Nephron progenitor cell (in vitro differentiated cells): ENCODE measurements at places on chromosomes 1 and 21.
A peak's percentile ranks its signal among the peaks of the same experiment; 100 is the strongest.

GRCh38 chr1:193105821-193106177, 585 bp upstream of the GLRX2 start:
- DNase-seq, result no peak

GRCh38 chr1:19957779-19958178, 21.6 kb downstream of the PLA2G2A start:
- no peak for DNase-seq

GRCh38 chr1:96554364-96554763, 167.2 kb upstream of the PTBP2 start:
- no peak for DNase-seq

- DNase-seq, result no peak
These were observed 74.8 kb downstream of the PLA2G4A start for GRCh38 chr1:186903374-186904136.

- no peak for DNase-seq
These were observed 23.5 kb downstream of the RSPH1 start for GRCh38 chr21:42472521-42472920.

DNA sequence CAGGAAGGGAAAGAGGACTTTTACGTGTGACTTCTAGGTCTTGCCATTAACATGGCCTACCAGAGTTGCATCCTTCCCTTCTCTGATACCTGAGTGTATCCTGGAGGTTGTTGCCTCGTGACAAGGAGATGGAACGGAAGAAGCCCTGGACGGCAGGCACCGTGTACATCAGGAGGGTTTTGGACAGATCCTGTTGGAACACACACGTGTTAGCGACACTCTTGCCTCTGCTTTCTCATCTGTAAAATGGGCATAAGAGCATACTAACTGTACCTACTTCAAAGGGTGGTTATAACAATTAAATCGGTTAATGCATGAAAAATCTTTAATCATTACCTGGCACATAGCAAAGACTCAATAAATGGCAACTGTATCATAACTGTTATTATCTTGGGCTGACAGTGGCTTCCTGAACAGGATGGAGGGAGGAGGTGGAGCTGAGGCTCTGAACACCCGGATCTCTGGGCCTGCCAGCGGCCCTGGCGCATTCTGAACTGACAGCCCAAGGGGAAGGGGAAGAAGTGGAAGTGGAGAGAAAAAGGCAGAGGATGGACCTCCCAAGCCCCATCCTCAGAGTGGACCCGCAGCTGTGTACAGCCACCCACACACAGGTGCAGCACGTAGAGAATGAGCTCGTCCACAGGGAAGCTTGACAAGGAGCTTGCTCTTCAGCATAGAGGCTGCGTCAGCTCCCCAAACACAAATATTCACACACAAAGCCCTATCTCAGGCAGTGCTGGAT, 30.2 kb upstream of the EXOSC10 start:
- DNase-seq, result no peak

DNA sequence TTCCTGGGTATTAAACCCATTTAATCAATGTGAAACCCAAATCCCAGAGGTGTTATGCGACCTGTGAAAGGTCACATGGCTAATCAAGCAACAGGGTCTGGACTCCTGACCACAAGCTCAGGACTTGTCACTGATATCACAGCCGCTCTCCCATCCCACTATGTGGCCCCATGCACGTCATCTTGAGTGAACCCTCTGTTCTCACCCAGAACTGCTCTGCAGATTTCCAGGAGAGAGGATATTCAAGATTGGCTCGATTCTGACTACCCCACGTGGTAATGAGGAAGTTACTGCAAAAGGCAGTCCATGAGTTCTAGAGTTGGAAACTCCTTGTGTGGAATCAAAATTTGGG, 173.5 kb upstream of the ETV3 start:
- no peak for DNase-seq

DNA sequence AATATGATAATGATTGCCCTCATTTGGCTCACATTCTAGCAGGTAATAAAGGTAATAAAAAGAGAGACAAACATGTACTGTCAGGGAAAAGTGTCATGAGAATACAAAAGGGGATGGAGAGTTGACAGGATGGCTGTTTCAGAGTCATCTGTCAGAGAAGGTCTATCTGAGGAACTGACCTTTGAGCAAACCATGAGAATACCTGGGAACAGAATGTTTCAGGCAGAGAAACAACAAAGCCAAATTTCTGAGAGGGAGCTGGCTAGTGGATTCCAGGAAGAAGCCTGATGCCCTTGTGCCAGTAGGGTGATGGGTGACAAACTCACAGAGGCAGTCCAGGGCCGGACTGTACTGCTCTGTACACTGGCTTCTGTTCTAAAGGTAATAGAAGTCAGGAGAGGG, 107.2 kb downstream of the C1orf21 start:
- no peak for DNase-seq

DNA sequence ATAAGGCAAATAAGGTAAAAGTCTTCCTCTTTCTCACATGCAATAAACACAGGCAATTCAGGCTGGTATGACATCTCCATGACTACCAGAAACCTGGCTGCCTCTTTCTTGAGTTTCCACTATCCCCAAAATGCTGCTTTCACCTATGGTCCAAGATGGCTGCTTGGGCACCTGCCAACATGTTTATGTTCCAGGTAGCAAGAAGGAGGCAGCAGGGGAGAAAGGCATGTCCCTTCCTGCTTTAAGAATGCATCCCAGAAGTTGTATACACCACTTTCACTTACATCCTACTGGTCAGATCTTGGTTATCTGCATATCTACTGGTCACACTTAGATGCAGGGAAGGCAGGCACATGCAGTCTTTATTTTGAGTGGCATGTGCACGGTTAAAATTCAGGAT, 19.4 kb upstream of the ACOT11 start:
- no peak for DNase-seq

- no peak for DNase-seq
These were observed 12.4 kb upstream of the GPR61 start for GRCh38 chr1:109527098-109527811.

- DNase-seq, result no peak
These were observed 49.4 kb upstream of the KIF1B start for GRCh38 chr1:10160907-10161490.

- no peak for DNase-seq
These were observed 47.0 kb downstream of the F5 start for GRCh38 chr1:169538998-169539871.

DNA sequence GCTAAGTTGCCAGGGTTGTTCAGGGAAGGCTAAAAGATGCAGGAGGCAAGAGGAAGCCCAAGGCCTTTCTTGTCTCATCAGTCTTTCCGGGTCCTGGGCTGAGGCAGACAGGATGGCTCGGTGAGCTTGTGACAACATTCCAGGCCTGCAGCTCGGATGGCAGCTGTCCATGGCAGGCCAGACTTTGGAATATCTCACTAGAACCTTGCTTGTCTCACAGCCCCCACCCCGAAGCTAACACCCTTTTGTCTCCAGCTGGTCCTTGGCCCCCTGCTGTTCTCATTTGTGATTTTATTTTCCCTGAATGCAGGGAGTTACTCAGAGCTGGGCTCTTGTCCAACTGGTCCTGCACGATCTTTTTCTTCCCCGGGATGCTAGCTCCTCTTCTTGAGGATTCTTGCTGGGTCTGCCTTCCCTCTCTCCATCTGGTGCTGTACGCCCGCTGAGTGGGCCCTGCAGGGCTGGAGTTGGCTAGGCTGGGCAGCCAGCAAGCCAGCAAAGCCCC, 477.2 kb upstream of the CAMK1G start:
- DNase-seq, result peak; percentile 18

DNA sequence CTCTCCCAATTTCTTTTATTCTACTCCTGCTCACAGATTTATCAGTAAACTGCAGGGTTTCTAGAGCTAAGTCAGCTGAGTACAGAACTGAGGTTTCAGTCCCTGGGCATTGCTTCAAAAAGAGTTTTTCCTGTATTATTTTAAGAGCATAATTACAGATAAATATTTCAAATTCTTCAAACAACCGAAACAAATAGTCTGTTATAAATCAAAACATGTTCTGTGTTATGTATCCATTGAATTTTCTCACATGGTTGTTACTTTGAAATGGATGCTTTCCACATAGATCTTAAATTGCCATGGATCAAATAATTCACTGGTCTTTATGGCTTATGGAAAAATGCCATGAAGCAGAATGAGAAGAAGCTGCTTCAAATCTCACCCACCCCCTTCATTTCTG, 64.5 kb downstream of the LRRC8C start:
- DNase-seq, result no peak
